Esophagus squamous epithelium (tissue), 5 donors: ENCODE measurements at places on chromosomes 12 and 14.
A peak's percentile ranks its signal among the peaks of the same experiment; 100 is the strongest.

DNA sequence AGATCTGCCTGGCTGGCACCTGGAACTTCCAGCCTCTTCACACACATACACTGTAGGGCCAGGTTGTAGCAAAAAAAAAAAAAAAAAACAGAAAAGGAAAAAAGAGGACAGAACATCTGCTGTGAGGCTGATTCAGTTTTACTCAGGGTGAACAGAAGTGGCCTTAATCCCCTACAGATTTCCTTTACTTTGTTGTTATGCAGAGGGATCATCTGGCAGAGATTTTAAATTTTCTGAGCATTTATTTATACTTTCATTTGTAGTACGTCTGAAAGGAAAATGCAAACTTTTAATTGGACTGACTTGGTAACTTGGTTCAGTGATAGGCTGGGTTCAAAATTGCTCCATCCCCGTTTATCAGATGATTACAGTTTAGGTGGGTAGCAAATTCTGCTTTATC, 50.8 kb upstream of the PRICKLE1 start:
- no peak for DNase-seq

DNA sequence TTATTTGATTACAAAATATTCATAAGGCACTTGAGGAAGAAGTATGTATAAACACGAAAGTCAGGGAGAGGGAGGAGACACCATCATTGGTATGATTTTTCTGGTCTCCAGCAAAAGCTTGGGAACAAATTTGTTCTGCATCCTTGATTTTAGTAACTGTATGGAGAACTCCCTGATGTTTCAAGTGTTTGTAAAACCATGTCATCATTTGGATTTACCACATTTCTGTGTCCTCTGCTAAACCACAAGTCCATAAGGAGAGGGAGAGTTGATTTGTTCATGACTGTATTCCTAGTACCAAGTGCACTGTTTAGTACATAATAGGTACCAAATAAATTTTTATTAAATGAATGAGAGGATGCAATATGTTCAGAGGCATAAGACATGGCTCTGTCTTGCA, 181.1 kb downstream of the BTG1 start:
- DNase-seq: no peak

GRCh38 chr12:14979468-14979867, 6.6 kb downstream of the PDE6H start:
- DNase-seq: no peak

GRCh38 chr12:32455607-32456071, 56.3 kb downstream of the FGD4 start:
- no peak for DNase-seq

DNA sequence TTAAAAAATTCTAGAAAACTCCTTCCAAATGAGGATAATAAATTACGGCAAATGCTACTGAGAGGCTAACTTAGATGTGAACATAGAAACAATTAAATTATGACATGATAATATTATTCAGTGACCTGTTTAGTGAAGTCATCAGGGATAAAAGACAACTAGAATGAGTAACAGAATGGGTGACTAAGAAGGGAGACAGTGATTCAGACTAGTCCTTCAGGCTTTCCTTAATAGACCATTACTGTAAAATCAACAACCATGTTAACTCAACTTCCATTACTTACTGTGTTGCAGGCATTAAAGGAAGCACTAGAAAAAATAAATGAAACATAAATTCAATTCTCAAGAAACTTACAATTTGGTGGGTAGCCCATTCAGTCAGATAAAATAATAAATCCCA, 543.9 kb upstream of the LRFN5 start:
- DNase-seq: no peak

GRCh38 chr12:6215932-6216494, 15.8 kb downstream of the CD9 start:
- DNase-seq: no peak

- DNase-seq: peak; percentile 46
These were observed at the start of gene HECTD1 for GRCh38 chr14:31207755-31208545. Gene HECTD1, minus strand, starts transcription at chr14:31207793. Its CDS starts 1,857 bp downstream, at chr14:31205936.

DNA sequence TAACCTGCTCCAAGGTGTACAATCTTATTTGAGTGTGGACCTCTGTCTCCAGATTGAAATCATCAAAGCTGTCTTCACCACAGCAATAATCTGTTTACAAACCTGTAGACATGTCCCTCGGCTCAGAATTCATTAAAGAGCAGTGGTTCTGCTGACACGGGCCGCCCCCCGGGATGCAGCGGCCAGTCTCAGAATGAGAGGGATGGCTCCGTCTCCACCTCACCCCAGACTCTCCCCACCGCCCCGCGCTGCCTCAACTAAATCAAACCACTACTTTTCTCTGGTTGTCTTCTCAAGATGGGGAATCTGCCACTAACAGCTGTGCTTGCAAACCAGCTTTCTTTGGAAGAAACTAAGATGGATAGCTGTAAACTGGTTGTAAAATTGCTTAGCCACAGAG, 56.2 kb downstream of the SLC15A4 start:
- DNase-seq: no peak

DNA sequence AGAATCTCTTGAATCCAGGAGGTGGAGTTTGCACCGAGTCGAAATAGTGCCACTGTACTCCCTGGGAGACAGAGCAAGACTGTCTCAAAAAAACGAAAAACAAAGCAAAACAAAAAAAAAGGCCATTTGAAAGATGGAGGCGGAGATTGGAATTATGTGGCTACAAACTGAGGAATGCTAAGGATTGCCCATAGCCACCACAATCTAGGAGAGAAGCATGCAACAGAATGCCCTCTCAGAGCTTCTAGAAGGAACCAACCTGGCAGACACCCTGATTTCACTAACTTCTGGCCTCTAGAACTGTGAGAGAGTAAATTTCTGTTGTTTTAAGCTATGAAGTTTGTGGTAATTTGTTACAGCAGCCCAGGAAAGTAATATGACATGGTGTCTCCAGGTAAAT, 50.1 kb upstream of the LIMA1 start:
- DNase-seq: no peak

DNA sequence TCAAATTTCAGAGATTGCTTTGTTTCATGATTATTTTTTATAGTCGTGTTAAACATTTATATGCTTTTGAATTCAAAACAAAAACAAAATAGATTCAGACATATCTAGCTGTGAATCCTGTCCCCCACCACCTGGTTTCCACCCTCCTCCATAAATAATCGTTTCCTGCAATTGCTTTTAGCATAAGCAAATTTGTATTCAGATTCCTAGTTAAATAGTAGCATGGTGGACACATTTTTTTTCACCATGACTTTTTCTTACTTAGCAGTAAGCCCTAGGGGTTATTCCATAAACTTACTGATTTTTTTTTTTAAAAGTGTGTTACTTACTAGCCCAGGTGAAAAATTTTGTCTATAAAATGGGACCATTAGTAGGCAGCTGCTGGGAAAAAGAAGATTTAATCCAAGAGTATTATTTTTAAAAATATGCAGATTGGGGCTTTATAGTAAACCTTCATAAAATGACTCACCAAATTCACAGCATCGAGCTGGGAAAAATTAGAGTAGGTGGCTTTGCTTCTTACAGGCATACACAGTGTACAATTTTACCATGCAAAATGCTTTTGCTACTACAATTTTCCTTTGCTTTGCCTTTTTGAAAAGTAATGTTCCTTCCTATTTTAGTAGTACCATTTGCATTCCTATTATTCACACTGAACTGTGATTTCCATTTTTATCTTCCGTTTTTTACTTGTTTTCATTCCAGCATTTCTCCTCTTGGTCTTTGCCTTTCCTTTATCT, 117.8 kb downstream of the BTG1 start:
- no peak for DNase-seq

DNA sequence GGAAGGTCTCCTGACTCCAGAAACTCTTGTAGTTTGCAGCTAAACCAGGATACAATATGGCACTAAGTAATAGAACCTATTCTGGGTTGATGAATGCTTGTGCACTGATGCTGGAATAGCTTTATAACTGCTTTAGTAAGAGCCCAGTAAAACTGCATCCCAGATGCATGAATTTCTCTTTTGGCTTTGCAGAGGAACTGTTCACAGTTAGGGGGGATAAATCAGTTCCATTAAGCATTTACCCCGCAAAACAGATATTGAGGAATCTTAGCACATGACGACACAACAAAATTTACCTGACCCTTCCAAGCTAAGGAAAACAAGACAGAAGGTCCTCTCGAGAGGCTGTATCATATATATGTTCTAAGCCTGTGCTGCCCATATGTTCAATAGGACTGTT, 457.4 kb downstream of the FOXG1 start:
- no peak for DNase-seq

GRCh38 chr12:27998658-27999057, 26.1 kb upstream of the PTHLH start:
- no peak for DNase-seq

DNA sequence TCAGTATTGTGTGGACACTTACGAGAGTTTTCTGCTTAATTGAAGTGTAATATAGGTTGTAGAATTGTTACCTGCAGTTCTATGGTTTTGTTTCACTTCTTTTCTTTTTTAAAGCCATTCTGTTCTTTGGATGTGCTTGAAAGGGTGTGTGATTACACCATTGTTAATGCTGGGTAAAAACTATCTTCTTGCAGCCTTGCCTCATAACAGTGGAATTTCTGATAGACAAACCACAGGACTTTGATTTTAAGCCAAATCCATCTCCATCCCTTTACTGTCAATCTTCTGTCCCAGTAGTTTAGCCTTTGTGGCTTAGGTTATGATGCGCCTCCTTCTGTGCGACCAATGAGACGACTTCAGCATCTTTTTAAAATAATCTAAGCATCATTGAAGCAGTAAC, 182.3 kb downstream of the PELI2 start:
- no peak for DNase-seq
